ENCODE measurements at places on chromosomes 7 and 10.

DNA sequence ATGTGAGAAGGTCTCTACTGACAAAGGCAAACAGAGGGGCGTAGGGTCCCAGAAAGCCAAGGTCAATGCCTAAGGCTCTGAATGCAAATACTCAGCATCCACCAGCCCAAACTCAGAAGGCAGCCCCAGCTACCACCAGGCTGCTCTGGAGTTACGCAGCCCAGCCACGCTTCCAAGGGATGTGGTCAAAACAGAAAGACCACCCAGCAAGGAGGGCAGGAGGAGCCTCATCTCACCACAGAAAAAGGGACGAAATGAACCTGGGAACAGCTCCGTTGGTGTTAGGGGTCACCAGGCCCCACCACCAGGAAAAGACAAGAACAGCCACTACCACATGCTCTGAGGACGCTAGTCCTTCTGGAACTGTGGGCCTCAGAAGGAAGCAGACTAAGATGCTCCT, 65.1 kb downstream of the CTBP2 start:
- DNase-seq, result no peak

DNA sequence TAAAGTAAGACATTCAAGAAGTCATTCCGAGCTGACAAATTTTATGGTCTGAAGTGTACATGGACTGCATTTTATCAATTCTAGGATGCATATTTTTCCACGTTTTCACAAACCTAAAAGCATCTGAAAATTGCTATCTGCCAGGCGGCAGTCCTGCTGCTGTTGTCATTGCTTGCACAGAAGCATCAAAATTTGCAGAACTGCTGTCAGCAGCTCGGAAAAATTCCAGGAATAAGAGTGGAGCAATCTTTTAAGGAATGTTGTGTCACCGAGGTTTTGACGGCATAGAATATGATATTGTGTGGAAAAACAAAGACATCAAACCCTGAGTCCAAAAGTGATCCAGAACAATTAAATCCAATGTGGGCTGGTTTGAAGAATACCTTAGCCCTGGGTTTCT, 61.4 kb downstream of the CHCHD3 start:
- no peak for DNase-seq

DNA sequence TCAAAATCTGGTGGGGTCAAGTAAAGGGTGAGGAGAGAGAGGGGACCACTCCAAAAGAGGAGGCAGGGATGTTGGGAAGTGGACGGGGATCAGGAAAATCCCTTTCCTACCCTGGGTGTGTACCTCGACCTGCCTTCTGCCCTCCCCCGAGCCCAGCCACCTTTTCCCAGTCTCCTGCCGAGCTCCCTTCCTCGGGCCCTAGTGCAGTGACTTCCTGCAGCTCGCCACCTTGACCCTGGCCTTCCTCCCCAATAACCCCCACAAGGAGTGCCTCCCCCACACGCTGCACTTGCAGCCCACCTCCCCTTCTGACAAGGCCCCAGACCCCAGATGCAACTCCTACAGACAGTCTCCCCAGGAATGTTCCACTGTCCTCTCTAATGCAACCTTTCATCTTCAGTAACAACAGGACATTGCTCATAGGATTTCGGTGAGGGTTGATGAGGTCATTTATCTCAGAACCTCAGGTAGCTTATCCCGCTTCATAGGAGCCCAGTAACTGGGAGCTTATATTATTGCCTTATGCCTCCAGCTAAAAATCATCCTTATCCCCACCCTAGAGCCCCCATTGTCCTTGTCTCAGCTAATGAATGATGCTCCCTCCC, 90.1 kb downstream of the MKI67 start:
- no peak for DNase-seq

- no peak for DNase-seq
Observed at GRCh38 chr10:69091143-69091651, 3.3 kb downstream of the SRGN start.

- no peak for DNase-seq
Observed at GRCh38 chr10:112816033-112816430, 134.0 kb upstream of the TCF7L2 start.

DNA sequence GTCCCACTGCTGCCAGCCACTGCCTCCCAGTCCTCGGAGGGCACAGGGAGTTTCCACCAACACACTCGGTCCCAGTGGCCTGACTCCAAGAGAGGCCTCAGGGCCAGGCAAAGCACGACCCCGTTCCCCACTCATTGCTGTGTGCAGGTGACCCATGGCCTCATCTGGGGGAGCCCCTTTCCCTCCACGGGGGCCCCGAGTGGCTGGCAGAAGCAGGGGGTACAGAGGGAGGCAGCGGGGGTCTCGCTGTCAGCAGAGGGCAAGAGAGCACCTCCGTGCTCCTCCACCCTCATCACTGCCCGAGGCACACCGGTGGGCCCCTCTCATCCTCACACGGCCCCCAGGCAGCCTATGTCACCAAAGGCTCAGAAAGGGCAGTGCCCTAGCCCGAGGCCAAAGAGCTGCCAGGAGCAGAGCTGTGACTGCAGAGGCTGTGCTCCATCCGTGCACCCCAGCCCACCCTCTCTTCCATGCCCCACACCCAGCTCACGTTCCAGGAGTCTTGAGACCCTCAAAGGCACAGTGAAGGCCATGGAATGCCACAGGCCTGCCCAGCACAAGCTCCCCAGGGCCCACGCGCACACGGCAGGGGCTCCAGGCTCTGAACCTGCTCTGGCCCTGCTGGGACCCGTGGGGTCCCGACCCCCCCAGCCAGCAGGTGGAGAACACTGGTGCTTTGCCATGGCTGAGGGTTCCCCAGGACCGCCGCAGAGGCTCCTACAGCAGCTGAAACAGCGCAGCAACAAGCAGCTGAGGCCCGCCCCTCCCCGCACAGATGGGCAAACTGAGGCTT, 25.9 kb downstream of the MICALL2 start:
- no peak for DNase-seq

DNA sequence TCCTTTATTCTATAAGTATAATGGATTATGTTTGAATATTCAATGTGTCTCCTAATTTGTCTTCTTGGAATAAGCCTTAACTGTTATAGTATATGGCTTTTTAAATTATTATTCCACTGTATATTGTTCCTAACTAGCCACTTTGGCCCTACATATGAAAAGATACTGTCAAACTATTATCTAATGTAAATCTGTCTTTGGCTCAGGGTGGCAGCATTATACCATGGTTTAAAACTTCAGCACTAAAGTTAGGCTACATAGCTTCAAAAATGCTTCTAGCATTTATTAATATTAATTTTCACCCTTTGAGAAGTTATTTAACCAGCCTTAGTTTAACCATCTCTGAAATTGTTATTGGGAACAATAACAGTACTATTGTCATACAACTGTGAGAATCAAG, 543.1 kb upstream of the MBL2 start:
- no peak for DNase-seq

DNA sequence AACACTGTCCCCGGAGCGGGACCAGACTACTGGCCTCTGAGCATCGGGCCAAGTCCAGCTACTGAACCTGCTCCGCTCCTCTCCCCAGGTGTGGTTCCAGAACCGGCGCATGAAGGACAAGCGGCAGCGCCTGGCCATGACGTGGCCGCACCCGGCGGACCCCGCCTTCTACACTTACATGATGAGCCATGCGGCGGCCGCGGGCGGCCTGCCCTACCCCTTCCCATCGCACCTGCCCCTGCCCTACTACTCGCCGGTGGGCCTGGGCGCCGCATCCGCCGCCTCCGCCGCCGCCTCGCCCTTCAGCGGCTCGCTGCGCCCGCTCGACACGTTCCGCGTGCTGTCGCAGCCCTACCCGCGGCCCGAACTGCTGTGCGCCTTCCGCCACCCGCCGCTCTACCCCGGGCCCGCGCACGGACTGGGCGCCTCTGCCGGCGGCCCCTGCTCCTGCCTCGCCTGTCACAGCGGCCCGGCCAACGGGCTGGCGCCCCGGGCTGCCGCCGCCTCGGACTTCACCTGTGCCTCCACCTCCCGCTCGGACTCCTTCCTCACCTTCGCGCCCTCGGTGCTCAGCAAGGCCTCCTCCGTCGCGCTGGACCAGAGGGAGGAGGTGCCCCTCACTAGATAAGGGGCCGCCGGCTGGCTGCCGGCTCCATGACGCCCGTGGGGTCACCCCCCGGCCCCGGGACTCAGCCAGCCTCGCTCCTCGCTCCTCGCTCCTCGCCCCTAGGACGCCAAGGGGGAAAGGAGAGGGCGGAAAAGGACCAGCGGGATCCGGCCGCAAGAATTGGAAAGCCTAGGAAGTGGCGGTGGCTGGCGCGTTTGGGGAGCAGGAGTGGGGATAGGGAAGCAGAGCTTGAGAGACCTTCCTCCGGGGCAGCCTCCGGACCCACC, 3.4 kb downstream of the EVX1 start:
- no peak for DNase-seq

DNA sequence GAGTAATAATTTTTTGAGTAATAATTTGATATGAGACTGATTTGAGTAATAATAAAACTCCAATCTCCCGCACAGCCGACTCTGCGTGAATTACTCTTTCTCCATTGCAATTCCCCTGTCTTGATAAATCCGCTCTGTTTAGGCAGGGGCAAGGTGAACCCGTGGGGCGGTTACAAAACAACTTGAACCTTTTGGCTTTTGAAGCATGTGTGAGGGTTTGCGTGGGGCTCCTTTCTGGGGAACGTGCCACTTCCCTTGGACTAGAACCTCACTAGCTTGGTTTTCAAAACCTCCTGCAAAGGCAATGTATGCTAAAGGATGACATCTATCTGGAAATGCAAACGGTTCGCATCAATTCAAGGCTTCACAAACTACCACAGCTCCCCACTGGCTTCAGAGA, 1.5 kb downstream of the CRPPA start:
- DNase-seq, result no peak

- DNase-seq, result no peak
Observed at GRCh38 chr7:154287356-154287755, 235.2 kb downstream of the DPP6 start.

DNA sequence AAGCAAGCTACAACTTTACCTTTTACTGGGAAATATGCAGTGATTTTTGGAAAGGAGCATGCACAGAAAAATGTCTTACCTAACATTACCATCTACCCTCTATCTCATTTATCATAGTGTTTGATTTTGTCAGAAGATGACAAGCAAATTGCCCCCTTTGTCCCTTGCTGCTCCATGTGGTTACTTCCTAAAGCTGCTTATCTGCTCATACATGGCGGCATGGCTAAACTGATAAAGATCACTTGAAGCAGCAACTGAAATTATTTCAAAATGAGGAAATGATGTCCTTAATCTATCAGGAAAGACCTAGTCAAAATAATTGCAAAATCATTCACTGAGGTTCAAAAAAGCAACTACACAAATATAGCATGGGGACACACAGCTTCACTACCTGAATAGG, 1198.5 kb upstream of the SORCS1 start:
- DNase-seq, result no peak

- DNase-seq, result no peak
Observed at GRCh38 chr7:107962817-107963216, 40.1 kb downstream of the LAMB1 start.

GRCh38 chr7:97081521-97082300, 35.8 kb upstream of the SDHAF3 start:
- DNase-seq, result no peak
